ENCODE measurements at places on chromosomes 13 and 19.

DNA sequence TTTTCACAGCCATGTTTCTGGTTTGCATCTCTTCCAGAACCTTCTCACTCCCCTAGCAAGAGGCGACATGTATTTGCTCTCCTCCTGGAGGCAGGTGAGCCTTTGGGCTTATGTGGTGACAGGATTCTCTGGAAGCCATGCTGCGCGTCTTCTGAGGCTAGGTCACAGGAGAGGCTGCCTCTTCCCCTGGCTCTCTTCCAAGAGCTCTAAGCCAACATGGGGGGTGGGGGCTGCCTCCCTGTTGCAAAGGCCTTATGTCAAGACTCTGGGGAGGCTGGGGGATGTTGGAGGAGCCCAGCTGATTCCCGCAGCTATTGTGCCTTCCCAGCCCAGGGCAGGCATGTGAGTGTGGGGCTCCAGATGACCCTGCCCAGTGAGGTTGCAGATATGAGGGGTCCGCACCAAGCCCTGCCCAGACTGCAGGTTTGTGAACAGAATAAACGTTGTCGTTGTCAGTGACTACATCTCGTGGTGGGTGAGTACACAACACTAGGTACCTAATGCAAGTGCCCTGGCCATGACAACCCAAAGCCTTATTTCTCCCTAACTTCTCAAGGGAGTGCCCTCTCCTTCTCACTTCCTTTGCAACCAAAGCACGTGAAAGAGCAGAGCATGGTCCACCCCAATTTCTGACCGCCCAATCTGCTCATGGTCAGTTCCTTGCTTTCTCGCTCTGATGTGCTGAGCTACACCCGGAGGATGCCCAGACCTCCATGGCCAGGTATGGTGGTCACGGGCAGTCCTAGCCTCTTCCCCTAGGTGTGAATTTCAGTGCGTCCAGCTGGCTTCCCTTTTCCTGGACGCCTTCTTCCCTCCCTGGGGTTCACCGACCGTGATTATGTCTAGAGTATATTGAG lies 44.9 kb downstream of the TEX29 start:
- no peak for DNase-seq

- DNase-seq, result no peak
These were observed 3.3 kb downstream of the GRIN2D start for GRCh38 chr19:48396824-48397176.

- no peak for DNase-seq
These were observed 808.9 kb downstream of the DIAPH3 start for GRCh38 chr13:59354665-59355369.

DNA sequence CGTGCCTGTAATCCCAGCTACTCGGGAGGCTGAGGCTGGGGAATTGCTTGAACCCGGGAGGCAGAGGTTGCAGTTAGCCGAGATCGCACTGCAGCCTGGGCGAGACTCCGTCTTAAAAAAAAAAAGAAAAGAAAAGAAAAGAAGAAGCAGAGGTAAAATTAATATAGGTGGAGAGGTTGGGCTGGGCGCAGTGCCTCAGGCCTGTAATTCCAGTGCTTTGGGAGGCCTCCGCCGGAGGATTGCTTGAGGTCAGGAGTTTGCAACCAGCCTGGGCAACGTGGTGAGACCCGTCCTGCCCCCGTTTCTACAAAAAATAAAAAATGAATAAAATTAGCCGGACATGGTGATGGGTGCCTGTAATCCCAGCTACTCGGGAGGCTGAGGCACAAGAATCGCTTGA lies 912 bp upstream of the TUBA3C start:
- no peak for DNase-seq

- no peak for DNase-seq
These were observed 305.8 kb downstream of the MTUS2 start for GRCh38 chr13:29125934-29126424.

Data from fibroblast of skin of abdomen (primary cell).